Left ventricle myocardium inferior (tissue), 1 donor: ENCODE measurements at places on chromosomes 4 and X. TPM values are rescaled to one million over a fixed set of nuclear protein-coding genes. Genes with fewer than 3 reads are reported as not detected.

- H3K27me3 ChIP-seq, result peaks cover 42% of the 10 kb centered on the region
- H3K4me3 ChIP-seq, result no peak overlapping the region
- no peak for DNase-seq
- peaks cover 6% of the 10 kb centered on the region for H3K4me1 ChIP-seq
- no peak overlapping the region for H3K27ac ChIP-seq
Measured at GRCh38 chr4:101792056-101792590, 1.6 kb downstream of the BANK1 start.

DNA sequence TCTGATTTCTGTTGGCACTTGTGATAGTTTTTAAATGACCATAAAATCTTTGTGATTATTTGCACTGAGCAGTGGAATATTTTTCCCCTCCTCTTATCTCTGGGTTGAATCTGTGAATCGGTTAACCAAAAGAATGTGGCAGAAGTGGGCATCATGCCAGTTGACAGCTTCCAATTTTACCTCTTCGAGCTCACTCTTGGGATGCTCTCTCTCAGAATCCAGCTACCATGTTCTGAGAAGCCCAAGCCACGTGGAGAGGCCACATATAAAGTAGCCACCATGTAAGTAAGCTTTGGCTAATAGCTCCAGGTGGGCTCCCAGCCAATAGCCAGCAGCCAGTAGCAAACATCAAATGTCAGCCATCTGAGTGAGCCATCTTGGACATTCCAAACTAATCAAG, 12.9 kb upstream of the WDR19 start:
- no peaks in the 10 kb centered on the region for H3K4me1 ChIP-seq
- no peak overlapping the region for H3K27ac ChIP-seq
- no peaks in the 10 kb centered on the region for H3K27me3 ChIP-seq
- H3K36me3 ChIP-seq, result no peaks in the 10 kb centered on the region
- DNase-seq, result no peak

GRCh38 chrX:37875675-37876074, 28.3 kb upstream of the DYNLT3 start:
- H3K4me3 ChIP-seq, result no peak overlapping the region
- no peaks in the 10 kb centered on the region for H3K36me3 ChIP-seq
- no peak for DNase-seq
- no peaks in the 10 kb centered on the region for H3K27me3 ChIP-seq
- H3K27ac ChIP-seq, result no peak overlapping the region

GRCh38 chrX:40644821-40645358, 2.5 kb downstream of the CXorf38 start:
- peak; percentile 25 for DNase-seq
- H3K4me3 ChIP-seq, result peak overlapping the region; percentile 58
- peak overlapping the region; percentile 75 for H3K27ac ChIP-seq
- no peaks in the 10 kb centered on the region for H3K27me3 ChIP-seq

- no peaks in the 10 kb centered on the region for H3K27me3 ChIP-seq
- no peak overlapping the region for H3K27ac ChIP-seq
- no peaks in the 10 kb centered on the region for H3K4me1 ChIP-seq
- no peak overlapping the region for H3K4me3 ChIP-seq
Measured at GRCh38 chrX:2224161-2224560, 276.6 kb downstream of the DHRSX start.

DNA sequence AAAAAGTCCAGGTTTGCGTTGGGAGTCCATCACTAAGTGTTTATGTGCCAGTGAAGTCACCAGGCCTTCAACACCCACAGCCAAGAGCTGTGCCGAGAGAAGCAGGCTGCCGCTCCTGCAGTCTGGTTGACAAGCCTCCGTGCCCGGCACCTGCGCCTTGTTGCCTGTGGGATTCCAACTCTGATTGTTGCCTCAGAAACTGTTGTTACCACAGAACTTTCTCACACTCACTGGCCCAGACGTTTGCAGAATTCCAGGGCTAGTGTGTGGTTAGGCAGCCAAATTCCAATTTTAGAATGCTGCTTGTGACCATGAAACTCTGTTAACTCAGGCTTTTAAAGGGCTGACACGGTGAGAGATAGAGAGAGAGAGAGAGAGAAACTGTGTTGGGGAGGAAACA, 119.5 kb upstream of the LIMCH1 start:
- peaks cover 62% of the 10 kb centered on the region for H3K4me1 ChIP-seq
- no peaks in the 10 kb centered on the region for H3K27me3 ChIP-seq
- peak overlapping the region; percentile 81 for H3K27ac ChIP-seq
- peak; percentile 82 for DNase-seq
- no peaks in the 10 kb centered on the region for H3K36me3 ChIP-seq

DNA sequence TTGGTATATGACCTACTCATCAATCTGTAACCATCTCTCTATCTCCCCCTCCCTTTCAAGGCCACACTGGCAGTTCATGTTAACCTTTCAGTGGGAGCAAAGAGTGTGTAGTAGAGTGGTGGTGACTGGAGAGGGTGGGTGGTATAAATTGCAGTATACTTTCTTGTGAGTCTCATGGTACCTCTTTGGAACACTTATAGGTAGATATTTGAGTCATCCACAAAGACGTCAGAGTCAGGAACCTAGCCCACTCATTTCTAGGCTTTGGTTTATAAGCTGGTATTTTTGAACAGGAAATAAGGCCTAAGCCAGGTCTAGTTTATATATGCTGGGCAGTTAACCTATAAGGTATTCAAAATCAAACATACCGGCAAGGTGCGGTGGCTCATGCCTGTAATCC, 36.3 kb downstream of the RLIM start:
- no peak for DNase-seq
- H3K27me3 ChIP-seq, result no peaks in the 10 kb centered on the region
- no peaks in the 10 kb centered on the region for H3K36me3 ChIP-seq
- no peak overlapping the region for H3K27ac ChIP-seq
- no peaks in the 10 kb centered on the region for H3K4me1 ChIP-seq
- no peak overlapping the region for H3K4me3 ChIP-seq

Gene PDE5A
- total RNA-seq, result 8.2 TPM

Gene PPID
- total RNA-seq, result 39.2 TPM

Gene PPP4R3C
- not detected for total RNA-seq
